K562 (cell line): ENCODE measurements at places on chromosomes 1 and 21. TPM values are rescaled to one million over a fixed set of nuclear protein-coding genes. Genes with fewer than 3 reads are reported as not detected.

- DNase-seq, result no peak
These were observed 344.9 kb upstream of the RUNX1 start for GRCh38 chr21:35394049-35394448.

DNA sequence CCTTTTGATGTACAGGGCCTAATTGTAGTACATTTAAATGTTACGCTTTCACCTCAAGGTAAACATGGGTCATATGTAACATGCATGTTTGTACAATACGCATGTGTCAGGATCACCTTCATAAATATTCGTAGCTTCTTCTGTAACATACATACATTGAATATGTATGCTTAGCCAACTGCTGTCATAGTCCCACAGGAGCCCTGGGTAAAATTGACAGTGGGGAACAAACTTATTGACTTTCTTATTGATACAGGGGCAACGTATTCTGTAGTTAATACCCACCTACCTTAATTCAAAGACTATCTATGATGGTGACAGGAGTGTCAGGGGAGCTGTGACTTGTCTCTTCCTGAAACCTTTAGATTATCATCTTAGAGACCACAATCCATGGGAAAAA is 3.7 kb upstream of the REN start:
- DNase-seq, result no peak

DNA sequence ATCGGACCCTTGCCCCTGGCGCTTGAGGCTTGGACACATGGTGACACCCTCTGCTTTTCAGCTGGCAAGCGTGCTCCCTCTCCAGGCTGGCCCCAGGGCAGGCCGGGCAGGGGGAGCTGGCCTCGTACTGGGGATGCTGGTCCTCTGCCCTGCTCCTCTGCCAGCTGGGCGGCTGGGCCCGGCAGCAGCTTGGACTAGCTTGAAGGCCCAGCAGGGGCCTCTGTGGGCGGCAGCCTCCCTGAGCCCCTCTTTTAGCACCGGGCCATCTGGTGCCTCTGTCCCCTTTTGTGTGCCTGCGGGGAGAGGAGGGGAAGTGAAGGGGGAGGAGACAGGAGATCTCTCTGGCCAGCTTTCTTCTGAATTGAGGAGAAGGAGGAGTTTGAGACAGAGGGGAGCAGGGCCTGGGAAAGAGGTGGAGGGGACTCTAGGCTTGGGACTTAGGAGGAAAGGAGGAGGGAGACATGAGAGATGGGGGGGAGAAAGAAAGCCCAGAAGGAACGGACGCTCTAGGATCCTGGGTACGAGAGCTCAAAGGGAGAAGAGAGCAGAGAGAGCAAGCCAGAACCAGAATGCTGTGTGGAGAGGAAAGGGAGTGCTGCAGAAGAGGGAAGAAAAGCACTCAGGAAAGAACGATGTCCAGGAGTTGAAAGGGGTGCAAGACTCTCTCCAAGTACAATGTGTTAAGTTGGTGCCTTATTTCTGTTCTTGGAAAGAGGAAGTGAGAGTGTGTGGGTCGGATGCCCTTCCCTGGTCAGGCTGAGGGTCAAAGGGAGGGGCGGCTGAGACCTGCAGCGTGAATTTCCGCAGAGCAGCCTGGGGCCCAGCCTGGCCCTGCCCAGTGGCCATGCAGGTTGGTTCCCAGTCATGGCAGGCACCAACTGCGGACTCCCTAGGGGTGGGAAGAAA is 40.3 kb downstream of the IER5 start:
- peak; percentile 58 for DNase-seq

The ESRRG gene
- not detected in 2 replicates for total RNA-seq

The GJA5 gene
- 0.07 TPM in 1 of 2 replicates, not detected in the other for total RNA-seq

The LRRC38 gene
- total RNA-seq, result not detected in 2 replicates

The SPRR5 gene
- not detected in 2 replicates for total RNA-seq

DNA sequence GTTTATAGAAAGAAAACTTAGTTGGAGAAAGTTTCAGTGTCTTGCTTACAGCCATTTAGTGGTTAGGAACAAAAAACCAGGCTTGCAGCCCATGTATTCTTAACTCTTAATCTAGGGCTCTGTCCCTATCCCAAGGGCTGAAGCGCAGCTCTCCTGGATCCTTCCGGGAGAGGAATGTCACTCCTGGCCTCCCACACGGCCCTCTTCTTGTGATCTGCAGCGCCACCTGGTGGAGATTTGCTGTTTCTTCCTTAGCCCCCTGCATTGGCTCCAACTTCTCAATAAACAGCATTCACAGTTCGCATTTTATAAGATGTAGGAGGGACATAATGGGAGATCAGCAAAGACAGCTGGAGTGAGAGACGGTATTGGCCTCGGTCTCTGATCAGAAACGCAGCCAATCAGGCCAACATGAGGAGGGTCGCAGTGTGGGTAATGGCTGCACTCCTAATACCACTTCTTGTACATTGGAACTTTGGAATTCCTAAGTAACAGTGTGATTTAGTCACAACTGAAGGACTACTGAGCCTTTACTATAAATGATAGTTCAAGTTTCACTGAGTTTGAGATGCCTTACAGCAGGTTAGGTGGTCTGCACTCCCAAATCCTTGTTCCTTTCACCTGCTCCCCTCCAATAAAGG is 283.4 kb downstream of the ASTN1 start:
- DNase-seq, result peak; percentile 91

The EPHA10 gene
- 0.02 TPM in 1 of 2 replicates, not detected in the other for total RNA-seq

DNA sequence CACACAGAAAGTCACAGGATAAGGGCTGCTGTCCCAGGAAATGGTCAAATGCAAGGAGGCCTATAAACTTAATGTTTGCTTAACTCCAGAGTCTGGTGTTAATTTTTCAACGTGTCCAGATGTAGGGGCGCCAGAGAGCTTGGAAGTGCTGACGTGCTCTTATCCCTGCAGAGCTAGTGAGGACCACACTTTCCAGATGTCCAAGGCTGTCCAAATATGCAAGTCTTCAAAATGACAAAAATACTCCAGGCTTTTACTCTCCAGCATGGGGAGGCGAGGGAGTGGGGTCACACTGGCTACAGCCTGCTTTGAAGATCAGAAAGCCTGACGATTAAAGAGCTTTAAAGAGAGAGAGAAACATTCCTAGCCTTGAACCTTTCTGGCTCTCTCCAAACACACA is 57.6 kb downstream of the ABCA4 start:
- DNase-seq, result no peak

GRCh38 chr1:9211291-9211811 is 23.2 kb upstream of the H6PD start:
- DNase-seq, result peak; percentile 36

GRCh38 chr1:97331165-97331564 is 589.7 kb downstream of the DPYD start:
- DNase-seq, result no peak

- peak; percentile 87 for DNase-seq
These were observed 9.4 kb downstream of the ETV3L start for GRCh38 chr1:157090196-157090647.

DNA sequence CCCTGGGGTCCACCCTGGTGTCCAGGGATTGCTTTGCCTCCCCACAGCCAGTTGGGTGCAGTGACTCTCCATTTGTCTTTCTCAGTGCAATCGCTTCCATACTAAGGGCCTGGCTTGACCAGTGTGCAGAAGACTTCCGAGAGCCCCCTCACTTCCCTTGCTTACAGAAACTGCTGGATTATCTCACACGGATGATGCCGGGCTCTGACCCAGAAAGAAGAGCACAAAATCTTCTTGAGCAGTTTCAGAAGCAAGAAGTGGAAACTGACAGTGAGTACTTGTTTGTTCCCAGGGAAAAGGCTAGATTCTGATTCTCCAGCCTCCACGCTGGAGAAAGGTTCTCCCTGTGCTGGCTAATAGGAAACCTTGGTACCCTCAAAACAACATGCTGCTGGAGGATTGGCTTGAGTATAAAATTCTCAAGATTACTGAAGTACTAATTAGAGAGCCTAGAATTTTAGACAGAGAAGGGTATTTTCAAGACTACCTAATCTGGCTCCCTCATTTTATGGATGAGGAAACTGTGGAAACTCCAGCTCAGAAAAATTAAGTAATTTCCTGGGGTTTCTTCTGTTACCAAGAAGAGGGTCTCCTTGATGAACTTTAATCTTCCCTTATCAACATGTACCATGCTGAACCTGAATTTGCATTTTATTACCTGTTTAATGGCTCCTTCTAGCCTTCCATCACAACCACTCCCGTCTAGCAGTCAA is 75.8 kb downstream of the RGL1 start:
- DNase-seq, result no peak

GRCh38 chr1:172429331-172430127 is 9.0 kb downstream of the C1orf105 start:
- DNase-seq, result peak; percentile 63

The PRR9 gene
- total RNA-seq, result 0.20 TPM in 1 of 2 replicates, not detected in the other

DNA sequence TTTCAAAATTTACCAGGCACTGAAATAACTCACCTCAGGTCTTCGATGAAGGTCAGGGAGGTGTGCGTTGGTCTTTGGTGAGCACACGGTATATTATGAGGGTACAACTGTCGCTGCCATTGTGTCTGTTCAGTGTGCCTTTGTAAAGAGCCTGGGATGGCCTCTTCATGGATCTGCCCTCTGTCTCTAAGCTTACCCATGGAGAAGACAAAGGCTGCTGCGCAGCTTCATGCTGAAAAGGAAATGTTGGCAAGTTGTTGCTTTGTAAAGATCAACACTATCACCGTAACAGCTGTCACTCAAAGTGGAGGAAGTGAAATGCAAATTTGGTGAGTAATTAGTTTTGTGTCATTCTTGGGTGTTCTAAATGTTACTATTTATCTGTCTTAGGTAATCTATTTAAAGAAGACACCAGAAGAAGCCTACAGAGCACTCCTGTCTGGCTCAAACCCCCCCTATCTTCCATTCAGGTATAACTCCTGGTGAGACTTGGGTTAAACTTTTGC is 71.6 kb downstream of the CDC14A start:
- DNase-seq, result no peak

The PAPPA2 gene
- 0.07 and 0.09 TPM in 2 replicates for total RNA-seq

GRCh38 chr1:207987164-207987563 is 76.2 kb upstream of the CD34 start:
- no peak for DNase-seq

DNA sequence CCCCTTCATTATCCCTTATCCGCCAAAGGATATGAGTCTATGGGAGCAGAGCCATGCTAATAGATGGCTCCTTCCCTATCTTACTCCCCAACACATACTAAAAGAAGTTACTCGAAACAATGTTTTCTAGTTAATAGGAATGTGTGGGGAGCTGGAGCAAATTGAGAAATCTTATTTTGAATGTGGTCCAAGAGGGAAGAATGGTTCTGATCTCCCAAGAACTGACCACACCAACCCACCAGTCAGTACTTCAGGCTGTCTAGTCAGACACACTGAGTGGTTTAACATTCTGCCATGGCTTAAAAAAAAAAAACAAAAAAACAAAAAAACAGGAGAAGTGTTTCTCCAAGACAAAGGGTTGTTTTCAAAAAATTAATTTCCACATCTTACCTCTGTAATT is 31.5 kb upstream of the DNASE2B start:
- no peak for DNase-seq

- DNase-seq, result no peak
These were observed 9.3 kb downstream of the IFI44 start for GRCh38 chr1:78658901-78659300.

The KCNA3 gene
- 0.09 TPM in 1 of 2 replicates, not detected in the other for total RNA-seq

The KAZN gene
- 20.9 and 21.6 TPM in 2 replicates for total RNA-seq

- no peak for DNase-seq
These were observed 44.2 kb downstream of the ELK4 start for GRCh38 chr1:205587581-205587980.

- no peak for DNase-seq
These were observed 14.2 kb downstream of the RIMS3 start for GRCh38 chr1:40651138-40651857.

The DOCK7 gene
- total RNA-seq, result 12.6 and 18.2 TPM in 2 replicates

The AXDND1 gene
- total RNA-seq, result not detected in 2 replicates

- DNase-seq, result no peak
These were observed 48.9 kb downstream of the KIAA1614 start for GRCh38 chr1:180961622-180962021.

- no peak for DNase-seq
These were observed 197.9 kb downstream of the NCAM2 start for GRCh38 chr21:21196087-21196486.
